ENCODE measurements at places on chromosomes 1 and 21. TPM values are rescaled to one million over a fixed set of nuclear protein-coding genes. Genes with fewer than 3 reads are reported as not detected.
A peak's percentile ranks its signal among the peaks of the same experiment; 100 is the strongest.

Gene RAB42
- 2.4 TPM for polyA plus RNA-seq

DNA sequence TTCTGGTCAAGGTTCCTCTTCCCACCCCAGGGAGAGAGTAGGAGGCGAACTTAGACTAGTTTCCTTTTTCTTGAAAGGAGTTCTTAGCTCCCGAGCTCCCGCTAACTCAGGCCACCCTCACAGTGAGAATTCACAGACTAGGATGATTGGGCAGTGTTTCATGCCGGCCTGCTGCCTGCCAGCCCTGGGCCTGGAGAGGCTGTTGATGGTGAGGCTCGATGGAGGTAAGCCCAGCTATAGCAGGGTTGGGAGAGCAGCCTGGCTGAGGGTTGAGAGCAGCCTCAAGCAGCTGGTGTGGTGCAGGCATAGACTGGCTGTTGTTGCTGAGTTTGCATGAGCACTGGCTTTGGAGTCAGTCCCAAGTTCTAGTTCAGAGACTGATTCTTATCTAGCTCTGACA lies 274.4 kb downstream of the MATN1 start:
- no peak overlapping the region for H3K27ac ChIP-seq
- no peaks in the 10 kb centered on the region for H3K4me1 ChIP-seq
- no peak for DNase-seq
- no peaks in the 10 kb centered on the region for H3K36me3 ChIP-seq
- no peaks in the 10 kb centered on the region for H3K27me3 ChIP-seq
- H3K4me3 ChIP-seq = no peak overlapping the region

Gene TNNT2
- 1.7 TPM for polyA plus RNA-seq

DNA sequence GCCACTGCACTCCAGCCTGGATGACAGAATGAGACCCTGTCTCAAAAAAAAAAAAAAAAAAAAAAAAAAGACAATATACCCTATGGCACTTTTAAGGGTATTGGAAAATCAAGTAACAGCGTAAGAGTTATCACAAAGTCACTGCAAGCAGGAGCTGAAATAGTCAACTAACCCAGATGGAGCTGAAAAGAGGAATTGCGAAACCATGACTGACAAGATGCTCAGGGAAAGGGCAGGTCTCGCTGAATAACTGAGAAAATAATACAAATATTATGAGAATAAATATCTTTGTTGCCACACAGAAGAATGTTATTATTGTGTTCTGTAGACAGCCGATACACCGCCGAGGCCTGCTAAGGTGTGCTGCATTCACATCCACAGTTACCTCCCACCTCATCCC lies 17.8 kb downstream of the HLCS start:
- H3K27me3 ChIP-seq = no peaks in the 10 kb centered on the region
- DNase-seq = peak; percentile 6
- no peak overlapping the region for H3K4me3 ChIP-seq
- no peaks in the 10 kb centered on the region for H3K36me3 ChIP-seq

Gene SPATA1
- 0.68 TPM for polyA plus RNA-seq

DNA sequence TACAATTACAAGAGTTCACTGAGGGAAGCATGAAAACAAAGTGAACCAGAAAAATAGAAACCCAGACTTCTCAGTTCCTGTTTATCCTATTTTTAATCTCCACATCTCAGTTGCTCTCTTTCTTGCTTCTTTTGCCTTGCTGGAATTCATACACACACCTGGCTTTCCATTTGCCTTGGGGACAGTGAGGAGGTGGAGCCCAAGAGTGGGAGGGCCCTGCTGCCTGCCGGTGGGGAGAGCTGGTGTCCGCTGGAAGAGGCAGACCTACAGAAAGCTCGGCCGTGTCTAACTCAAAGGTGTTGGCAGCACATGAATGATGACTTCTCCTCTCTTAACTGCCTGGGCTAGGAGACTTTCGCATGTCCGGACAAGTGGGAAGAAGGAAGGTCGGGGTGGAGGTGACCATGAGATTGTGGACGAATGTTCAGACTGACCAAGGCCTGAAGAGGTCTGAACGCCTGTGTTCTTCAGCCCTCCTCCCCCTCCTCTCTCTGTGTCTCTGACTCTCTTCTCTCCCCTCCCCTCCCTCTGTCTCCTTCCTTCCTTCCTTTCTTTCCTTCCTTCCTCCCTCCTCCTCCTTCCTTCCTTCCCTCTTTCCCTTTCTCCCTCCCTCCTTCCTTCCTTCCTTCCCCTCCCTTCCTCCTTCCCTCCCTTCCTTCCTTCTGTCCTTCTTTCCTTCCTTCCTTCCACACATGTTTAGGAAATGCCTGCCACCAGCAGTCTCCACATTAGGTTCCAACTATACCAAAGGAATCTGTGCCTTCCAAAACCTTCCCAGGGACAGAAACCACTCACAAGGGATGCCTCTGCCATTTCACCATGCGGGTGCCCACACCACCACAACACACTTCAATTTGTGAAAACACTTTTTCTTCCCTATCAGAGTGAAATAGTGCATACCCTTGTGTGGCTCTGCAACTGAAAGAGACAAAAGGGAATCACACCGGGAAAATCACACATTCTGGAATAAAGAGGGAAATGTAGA lies 157.3 kb upstream of the RUNX1 start:
- H3K27ac ChIP-seq = peak overlapping the region; percentile 86
- H3K4me1 ChIP-seq = peaks cover 51% of the 10 kb centered on the region
- no peak overlapping the region for H3K4me3 ChIP-seq
- no peaks in the 10 kb centered on the region for H3K27me3 ChIP-seq
- no peaks in the 10 kb centered on the region for H3K36me3 ChIP-seq
- DNase-seq = no peak

- no peaks in the 10 kb centered on the region for H3K27me3 ChIP-seq
- DNase-seq = peak; percentile 44
- peaks cover 78% of the 10 kb centered on the region for H3K36me3 ChIP-seq
- H3K27ac ChIP-seq = no peak overlapping the region
- no peaks in the 10 kb centered on the region for H3K4me1 ChIP-seq
- H3K4me3 ChIP-seq = no peak overlapping the region
Measured at GRCh38 chr1:226149806-226150205, 36.7 kb downstream of the ACBD3 start.

Gene CFHR5
- not detected for polyA plus RNA-seq

Gene EFNA3
- polyA plus RNA-seq = 2.7 TPM
